Caudate nucleus (tissue), 63 donors: ENCODE measurements at places on chromosomes 4 and X.

DNA sequence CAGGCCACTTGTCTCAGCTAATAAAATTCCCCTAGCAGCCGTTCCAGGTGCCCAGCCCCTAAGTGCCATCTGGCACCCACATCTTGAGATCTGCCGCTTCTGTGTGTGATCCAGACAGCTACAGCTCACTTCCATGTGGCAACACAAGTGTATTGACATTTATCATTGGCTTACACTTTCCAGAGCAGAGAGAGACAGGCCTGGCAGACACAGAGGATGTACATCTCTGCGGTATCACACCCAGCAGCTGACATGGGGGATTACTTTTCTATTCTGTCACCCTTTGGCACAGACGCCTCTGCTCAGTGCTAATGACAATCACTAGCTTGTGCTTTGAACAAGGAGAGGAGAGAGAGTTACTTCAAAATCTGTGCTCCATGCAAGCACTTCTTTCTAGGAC lies 195.9 kb downstream of the KDR start:
- DNase-seq, result peak; percentile 28

DNA sequence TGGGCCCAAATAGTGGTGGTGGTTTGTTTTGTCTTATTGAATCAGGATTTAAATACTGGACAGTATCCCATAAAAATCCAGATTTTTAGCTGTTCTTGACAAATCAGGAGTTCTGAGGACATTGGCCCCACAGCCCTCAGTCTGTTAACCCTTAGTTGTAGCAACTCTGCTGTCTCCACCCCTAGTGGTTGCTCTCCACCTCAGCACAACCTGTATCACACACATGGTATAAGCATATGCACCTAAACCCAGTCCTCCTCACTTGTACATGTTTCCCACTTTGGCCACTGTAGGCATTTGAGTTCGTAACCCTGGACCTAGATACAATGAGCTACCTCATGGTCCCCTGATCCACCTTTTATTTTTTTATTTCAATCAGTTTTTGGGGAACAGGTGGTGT lies 75.9 kb downstream of the MRPL1 start:
- no peak for DNase-seq

GRCh38 chr4:125836597-125837195 lies 521.9 kb downstream of the FAT4 start:
- DNase-seq, result no peak

- DNase-seq, result no peak
These were observed 132.0 kb upstream of the RAI2 start for GRCh38 chrX:17993062-17993461.

DNA sequence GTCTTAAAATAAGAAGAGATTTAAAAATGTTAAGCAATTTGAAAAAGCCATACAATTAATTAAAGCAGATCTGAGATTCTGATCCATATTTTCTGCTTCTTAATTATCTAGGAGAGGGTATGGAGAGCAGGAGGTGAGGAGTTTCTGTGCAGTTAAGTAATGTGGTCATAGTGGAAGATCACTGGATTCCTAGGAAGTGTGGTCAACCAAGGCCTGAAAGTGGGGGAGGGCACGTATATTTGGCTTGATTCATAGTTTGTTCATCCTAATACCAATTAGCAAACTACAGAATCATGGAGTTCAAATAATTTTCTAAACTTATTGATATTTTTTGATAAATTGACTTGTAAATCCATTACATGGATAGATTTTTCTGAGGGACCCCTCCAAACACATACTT lies 768.3 kb downstream of the RAPGEF2 start:
- no peak for DNase-seq

GRCh38 chrX:56797574-56798338 lies 68.7 kb downstream of the NBDY start:
- DNase-seq, result no peak

GRCh38 chr4:119493419-119493818 lies 135.2 kb downstream of the PDE5A start:
- no peak for DNase-seq

GRCh38 chr4:152448854-152449253 lies 87.0 kb downstream of the FBXW7 start:
- DNase-seq, result no peak

- no peak for DNase-seq
These were observed 1.9 kb upstream of the STOX2 start for GRCh38 chr4:183903021-183903760.

- no peak for DNase-seq
These were observed 15.2 kb downstream of the USP11 start for GRCh38 chrX:47247999-47248320.

- DNase-seq, result no peak
These were observed 1.5 kb downstream of the CFAP97 start for GRCh38 chr4:185201977-185202962.

GRCh38 chrX:124280294-124280902 lies 52.1 kb upstream of the TEX13D start:
- DNase-seq, result no peak

- DNase-seq, result peak; percentile 54
These were observed at the start of gene IDUA for GRCh38 chr4:986879-987623. Gene IDUA, plus strand, starts transcription at chr4:987044. Its CDS starts 41 bp downstream, at chr4:987085.

- DNase-seq, result no peak
These were observed 10.1 kb upstream of the FGFR3 start for GRCh38 chr4:1783015-1783414.

DNA sequence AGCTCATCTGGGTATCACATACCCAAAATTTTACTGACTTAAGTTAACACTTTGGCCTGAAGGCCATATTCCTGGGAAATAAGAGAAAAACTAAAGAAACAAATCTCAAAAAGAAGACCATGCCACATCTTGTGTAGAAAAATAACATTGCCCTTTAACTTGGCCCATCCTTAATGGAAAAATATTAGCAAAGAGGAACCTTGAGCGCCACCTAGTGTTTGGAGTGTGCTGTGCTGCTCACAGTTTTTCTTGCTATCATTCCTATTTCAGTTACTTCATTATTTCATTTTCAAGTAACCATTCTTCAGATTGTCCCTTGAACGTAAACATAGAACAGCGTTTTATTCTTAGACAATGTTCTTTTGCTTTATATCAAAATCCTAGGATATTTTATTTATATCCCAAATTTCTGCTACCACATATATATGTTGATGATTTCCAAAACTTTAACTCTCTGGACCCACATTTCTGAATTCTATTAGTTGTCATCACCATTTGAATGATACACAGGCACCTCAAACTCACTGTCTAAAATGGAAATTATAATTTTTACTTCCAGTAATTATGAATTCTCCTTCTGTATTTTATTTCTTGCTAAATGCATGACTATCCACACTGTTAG lies 999.0 kb upstream of the ADGRL3 start:
- DNase-seq, result peak; percentile 1

GRCh38 chr4:105155426-105155825 lies 8.8 kb downstream of the TET2 start:
- no peak for DNase-seq

DNA sequence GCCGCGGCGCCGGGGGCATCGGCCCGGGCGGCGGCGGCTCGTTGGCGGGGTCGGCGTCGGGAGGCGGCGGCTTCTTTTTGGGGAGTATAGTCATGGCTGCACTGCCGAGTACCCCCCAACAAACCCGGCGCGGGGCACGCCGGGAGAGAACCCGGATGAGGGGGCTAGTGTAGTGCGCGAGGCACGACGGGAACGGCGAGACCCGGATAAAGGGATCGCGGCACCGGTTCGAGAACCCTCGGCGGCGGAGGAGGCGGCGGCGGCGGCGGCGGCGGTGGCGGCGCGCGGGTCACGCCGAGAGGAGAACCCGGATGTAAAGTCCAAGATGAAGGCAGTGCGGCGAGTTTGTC lies at the start of gene OTUD5:
Gene OTUD5, minus strand, starts transcription at position 131 of the 350 bp plus-strand sequence. Its CDS starts 37 bp downstream, at position 94.
- DNase-seq, result peak; percentile 76

- peak; percentile 52 for DNase-seq
These were observed 385 bp downstream of the DCLK2 start for GRCh38 chr4:150078579-150079080.

- DNase-seq, result no peak
These were observed 36.9 kb downstream of the NLGN3 start for GRCh38 chrX:71181558-71181909.

DNA sequence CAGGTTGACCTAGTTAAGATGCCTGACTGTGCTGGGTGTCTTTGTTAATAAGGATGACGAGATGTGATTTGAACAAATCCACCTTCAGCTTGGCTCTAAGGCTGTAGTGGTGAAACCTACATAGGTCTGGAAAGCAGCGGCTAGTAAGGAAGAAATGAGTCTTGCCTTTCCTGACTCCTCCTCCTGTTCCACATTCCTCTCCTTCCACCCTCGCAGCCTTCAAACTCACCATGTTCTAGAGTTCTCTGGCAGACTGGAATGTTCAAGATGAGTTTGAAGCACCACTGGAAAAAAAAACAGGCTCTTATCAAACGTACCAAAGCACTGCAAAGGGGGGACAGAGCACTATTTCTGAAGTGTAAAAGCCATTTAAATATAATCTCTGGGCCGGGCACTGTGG lies 395.4 kb downstream of the BMPR1B start:
- DNase-seq, result no peak

- DNase-seq, result no peak
These were observed 110.0 kb upstream of the NKX1-1 start for GRCh38 chr4:1516261-1516660.

DNA sequence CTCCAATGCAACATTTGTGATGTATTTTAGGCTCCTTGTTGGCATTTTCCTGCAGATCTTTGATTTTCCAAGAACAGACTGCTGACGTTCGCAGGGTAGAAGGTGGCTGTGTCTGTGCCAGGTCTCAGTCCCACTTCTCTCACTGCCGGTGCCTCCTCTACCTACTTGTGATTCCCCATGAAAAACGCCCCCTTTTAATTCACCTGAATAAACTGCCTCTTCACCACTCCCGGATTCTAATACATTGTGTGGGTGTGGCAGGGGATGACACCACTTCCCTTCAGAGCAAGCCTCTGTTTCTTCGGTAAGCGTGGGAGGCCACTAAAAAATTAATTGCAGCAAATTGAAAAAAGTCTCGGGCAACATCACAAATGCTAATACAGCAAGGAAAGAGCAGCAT lies 96.1 kb upstream of the FAM9B start:
- peak; percentile 13 for DNase-seq

DNA sequence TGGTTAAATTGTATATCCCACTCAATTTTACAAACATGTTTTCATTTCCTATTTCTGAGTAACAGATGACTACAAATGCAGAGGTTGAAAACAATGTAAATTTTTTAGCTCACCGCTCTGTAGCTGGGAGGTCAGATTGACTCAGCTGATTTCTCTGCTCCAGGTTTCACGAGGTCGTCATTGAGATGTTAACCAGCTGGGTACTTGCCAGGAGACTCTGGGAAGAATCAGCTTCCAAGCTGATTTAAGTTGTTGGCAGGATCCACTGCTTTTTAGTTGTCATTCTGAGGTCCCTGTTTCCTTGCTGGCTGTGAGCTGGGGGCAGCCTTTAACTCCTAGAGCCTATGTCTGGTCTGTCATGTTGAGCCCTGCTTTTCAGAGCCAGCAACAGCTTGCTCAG lies 864.3 kb upstream of the AGA start:
- DNase-seq, result no peak

- no peak for DNase-seq
These were observed 184.1 kb downstream of the DCHS2 start for GRCh38 chr4:154307451-154307850.

GRCh38 chr4:82801910-82802521 lies 3.4 kb upstream of the SCD5 start:
- no peak for DNase-seq

DNA sequence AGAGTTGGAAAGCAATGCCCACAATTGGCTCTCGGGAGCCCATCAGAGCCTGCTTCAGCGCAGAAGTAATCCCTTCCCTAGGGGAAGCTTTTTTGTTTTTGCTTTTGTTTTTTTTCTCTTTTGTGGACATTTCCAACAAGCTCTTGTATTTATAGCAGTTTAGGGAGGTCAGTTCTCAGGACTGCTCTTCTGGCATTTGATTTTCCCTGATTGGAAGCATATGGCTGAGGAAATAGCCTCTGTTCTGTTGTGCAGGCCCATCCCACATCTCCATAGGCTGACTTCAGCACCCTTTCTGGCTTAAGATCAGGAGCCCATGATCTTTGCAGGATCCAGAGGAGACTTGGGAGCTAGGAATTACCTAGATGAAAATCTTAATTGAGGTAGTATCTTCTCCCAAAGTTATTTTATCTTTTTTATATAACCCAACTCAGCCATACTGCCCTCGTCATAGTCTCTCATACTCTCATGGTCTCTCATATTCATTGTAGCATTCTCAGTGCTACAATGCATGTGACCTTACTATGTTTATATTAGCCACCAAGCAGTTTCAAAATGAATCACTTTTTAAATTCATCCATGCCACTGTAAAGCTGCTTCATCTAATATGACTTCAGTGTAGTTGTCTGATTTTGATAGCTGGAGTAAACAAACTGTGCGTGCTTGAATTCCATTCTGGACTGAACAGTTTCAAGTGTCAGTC lies 16.7 kb downstream of the PAGE4 start:
- DNase-seq, result no peak

DNA sequence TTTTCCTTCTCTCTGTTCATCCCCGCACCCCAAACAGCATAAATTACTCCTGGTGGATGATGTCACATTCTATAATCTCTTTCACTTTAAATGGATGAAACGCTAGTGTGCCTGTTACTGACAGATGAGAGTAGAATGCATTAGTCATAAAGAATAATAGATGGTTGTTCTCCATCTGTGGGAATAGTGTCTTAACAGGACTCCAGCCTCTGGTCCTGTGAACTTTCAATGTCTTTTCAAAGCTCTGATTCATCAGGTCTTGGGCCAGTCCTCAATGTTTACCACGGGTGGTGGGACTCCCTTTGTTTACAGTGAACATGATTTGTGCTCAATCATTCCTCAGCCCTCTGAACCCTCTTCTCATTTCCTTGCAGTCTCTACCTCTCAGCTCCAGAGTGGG lies 182.6 kb downstream of the GABRB1 start:
- no peak for DNase-seq
